ENCODE measurements at places on chromosomes 13 and 19.

DNA sequence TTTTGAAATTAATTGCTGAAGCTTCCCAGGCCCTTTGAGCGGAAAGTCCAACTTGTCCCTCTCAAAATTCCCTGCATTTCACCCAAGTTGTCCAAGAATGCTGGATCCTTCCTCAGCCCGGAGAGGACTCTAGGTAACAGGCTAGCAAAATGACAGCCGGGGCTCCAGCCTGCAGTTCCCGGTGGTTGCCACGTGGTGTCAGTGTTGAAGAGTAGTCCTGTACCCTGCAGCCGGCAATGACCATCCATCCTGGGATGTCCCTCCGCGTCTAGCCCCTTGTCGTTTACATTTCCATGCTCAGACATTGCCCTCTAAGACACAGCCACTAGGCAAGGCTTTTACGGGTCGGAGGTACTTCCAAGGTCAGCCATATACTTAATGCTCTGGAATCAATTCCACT, 31.4 kb upstream of the MTIF3 start:
- peak; percentile 68 for DNase-seq

- DNase-seq: no peak
Observed at GRCh38 chr13:100497389-100497788, 91.2 kb downstream of the GGACT start.

DNA sequence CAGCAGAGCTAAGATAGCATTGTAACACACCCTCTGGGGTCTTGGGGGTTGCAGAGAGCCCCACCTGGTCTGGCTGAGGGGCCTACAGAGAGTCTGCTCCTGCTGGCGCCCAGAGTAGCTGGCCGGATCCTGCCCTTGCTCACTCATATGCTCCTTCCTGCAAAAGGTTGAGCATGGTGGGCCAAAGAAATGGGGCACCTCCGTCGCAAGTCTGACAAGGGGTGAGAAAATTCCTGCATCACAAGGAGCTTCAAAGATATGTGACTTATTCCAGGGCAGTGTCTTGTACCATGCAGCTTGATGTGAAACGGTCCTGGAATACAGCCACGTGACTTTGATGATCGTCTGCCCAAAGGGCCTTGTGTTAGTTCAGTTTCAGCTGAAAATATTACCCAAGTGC, 218.3 kb downstream of the DCLK1 start:
- DNase-seq: no peak

DNA sequence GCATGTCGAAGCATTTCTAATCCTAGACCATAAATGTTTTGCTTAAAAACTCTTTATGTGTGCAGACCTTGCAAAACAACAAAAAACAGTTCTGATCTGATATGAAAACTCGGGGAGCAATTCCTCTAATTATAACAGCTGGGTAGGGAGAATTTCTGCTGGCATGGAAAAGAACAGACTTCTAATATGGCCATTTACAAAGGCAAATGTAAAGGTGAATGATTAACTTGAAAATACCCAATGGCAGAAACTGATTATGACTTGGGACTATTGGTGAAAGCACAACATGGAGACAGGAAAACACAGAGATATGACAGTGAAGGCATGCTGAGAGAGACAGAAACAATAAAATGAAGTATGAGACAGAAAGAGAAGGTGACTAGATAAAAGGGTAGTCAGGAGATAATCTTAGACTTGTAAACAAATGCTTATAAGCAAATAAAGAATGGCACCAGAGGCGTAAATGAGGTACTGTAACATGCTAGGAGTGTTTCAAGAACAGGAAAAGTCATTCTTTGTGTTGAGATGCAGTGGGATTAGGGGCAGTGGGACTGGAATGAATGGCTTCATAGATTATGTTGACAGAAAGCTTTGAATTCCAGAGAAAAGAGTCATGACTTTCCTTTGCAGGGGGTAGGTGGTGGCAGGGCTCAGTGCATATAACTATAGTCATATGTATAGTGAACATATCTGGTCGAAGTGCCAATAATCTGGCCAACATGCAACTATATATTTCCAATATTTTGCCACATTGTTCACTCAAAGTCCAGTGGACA, 393.0 kb downstream of the ITGBL1 start:
- DNase-seq: no peak

DNA sequence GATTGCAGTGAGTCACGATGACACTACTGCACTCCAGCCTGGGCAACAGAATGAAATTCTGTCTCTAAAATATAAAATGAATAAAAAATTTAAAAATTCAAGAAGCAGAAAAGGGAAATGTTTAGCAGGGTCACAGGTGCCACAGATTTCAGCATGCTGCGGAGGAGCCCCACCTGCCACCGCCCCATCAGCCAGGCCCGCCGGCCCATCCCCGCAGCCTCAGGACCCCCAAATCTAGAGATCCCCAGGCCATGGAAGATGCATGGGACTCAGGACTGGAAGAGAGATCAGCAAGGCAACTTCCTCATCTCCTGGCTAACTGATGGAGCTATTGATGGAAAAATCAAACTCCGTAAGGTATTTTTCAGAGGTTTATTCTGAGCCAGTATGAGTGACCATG, 208.2 kb downstream of the UQCRFS1 start:
- DNase-seq: no peak

- DNase-seq: no peak
Observed at GRCh38 chr13:27489456-27489855, 39.1 kb upstream of the MTIF3 start.

DNA sequence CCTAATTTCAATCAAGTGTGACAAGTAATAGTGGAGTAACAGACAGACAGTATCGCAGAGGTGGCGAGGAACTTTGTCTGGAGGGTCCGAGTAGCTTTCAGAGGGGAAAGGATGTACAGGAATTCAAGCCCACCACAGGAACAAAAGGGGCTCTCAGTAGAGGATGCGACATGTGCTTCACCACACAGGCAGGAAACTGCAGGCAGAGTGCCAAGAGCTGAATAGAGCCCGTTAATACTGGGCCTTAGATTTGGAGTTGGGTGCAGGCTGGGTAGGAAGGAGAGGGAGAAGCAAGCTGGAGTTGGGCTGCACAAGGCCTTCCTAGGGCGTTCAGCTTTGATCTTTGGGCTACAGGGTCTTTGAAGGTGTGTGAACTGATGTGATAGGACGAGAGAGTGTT, 1.2 kb downstream of the CCDC70 start:
- no peak for DNase-seq

DNA sequence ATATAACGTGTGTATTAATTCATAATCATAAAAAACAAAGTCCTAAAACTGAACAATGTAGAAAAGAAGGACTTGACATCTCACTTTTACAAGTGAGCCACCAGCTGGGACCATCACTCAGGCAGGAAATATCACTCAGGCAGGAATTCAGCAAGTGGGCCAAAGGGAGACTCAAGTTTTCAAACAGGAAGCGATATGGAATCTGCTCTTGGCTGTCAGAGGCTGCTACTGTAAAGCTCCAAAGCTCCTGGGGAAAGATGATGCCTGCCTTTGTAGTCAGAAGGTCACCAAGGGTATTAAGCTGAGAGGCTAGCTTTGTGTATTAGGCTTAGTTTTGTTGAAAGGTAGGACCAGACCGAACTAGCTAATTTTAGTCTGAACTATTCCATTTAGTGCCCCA, 5.5 kb upstream of the AKAP11 start:
- DNase-seq: no peak

DNA sequence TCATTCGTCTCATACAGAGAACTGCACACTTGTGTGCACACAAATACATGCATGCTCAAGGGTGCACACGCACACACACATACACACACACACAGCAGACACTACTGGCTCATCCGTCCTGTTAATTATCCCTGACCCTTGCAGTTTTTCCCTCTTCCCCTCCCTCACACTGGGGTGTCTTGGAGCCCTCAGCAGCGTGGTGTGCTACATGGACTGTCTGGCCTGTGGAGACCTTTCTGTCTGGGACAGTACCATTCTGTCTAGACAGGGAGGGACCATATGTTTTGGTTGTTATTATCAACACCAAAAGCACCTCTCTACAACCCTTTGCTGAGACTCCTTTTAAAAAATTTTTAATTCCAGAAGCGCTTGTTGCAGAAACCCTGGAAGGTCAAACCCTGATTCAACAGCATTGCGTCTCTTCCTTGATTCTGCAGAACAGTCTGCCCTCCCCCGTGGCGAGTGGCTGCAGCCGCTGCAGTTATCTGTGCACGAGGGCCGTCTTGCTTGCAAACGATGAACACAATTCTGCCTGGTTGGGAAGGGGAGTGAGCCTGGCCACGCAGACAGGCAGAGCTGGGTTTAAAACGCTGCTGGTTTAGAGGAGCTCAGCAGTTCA, 374.0 kb downstream of the IRS2 start:
- DNase-seq: no peak

GRCh38 chr19:57406516-57407123, 4.3 kb upstream of the ZNF17 start:
- peak; percentile 67 for DNase-seq

DNA sequence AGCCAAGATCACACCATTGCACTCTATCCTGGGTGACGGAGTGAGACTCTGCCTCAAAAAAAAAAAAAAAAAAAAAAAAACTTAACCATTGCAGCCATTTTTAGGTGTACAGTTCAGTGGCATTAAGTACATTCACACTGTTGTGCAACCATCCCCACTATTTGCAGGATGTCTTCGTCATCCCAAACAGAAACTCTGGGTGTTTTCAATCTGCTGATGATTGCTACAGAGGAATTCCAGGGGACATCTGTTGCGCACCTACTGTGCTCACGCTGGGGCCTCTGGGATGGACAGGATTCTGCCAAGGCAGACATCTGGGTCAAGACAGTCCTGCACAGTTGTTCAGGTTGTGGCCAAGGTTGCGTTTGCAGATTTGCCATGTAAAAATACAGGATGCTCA, 2.4 kb upstream of the APOC4 start:
- no peak for DNase-seq

- no peak for DNase-seq
Observed at GRCh38 chr19:45924891-45925447, 10.4 kb upstream of the NANOS2 start.

DNA sequence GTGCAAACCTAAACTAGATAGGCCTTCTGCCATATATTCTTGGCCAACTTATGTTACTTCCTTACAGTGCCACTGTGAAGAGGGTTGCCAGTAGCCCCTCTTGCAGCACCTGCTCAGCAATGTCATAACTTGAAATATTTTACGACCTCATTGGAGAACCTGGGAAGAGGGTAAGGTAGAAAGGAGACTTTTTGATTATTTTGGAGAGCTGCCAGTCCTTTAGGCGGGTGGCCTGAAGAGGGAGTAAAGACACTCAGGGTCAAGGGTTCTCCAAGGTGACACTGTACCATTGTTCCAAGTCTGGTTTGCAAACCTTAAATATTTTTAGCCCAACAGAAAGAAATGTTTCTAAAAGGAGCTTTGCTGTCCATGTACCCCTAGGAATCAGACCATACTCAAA, 118.3 kb downstream of the FLT1 start:
- no peak for DNase-seq

- DNase-seq: no peak
Observed at GRCh38 chr13:78884571-78884970, 225.6 kb upstream of the OBI1 start.

GRCh38 chr13:71831716-71832115, 35.3 kb downstream of the DACH1 start:
- DNase-seq: no peak

- no peak for DNase-seq
Observed at GRCh38 chr13:109816808-109817203, 30.4 kb upstream of the IRS2 start.

DNA sequence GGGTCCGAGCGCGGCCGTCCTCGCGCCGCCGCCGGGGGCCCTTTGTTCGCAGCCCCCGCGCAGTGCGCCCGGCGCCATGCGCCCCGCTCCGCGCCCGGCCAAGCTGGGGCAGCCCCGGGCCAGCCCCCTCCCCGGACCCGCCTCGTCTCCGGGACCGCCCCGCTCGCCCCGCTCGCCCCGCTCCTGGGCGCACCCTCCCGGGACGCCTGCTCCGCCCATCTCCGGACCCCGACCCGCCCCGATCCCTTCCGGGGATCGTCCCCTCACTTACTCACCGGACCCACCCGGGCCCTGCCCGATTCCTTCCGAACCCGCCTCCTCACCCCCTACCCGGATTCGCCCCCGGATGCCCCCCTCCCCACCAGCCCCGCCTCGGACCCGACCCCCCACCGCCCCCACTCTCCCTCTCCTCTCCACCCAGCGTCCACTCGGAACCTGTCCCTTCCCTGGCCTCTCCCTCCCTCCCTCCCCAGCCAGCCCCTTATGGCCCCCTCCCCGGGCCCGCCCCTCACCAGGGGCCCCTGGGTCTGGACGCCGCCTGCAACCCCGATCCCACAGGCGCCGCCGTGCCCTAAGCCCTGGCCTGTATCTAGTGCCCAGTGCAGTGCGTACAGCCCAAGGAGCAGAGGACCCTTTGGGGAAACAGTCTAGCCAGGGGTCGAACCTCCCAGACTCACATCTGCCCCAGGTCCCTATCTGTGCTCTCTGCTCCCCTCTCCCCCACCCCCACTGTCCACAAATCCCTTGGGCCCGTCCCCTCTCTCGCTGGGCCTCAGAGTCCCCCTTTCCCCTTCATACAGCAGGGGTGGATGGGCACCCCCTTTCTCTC, at the start of gene CPAMD8:
TSS of gene CPAMD8 (minus strand) at position 105 of the 829 bp plus-strand sequence. CDS start 168 bp downstream, outside the sequence.
- DNase-seq: no peak

DNA sequence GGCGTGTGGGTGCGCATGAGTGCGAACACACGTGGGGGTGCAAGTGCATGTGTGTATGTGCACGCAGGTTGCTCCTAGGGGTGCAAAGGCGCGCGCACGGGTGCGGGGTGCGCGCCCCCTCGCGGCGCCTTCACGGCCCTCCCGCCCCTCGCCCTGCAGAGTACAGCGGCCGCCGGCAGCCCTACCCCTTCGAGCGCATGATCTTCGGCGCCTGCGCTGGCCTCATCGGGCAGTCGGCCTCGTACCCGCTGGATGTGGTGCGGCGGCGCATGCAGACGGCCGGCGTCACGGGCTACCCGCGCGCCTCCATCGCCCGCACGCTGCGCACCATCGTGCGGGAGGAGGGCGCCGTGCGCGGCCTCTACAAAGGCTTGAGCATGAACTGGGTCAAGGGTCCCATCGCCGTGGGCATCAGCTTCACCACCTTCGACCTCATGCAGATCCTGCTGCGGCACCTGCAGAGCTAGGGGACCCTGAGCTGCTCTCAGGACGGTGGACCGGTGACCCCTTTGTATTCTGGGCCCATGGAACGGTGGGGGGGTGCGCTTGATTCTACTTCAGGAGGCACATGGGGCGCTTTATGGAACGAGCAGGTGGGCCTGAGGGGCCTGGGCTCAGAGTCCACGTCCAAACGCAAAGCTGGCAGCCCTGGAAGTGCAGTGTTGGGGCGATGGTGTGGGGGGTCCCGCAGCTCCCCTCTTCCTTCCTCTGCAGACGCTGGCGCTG, 27.7 kb downstream of the TMEM161A start:
- no peak for DNase-seq
